Stimulated activated CD4-positive, alpha-beta T cell treated with anti-CD3 and anti-CD28 coated beads, Interleukin-1b, Interleukin-23, amount 100 ng/mL, for 24 hours (primary cell): ENCODE measurements at places on chromosomes 11 and 22.

GRCh38 chr11:31414338-31414737 lies 44.7 kb downstream of the DNAJC24 start:
- DNase-seq: no peak

DNA sequence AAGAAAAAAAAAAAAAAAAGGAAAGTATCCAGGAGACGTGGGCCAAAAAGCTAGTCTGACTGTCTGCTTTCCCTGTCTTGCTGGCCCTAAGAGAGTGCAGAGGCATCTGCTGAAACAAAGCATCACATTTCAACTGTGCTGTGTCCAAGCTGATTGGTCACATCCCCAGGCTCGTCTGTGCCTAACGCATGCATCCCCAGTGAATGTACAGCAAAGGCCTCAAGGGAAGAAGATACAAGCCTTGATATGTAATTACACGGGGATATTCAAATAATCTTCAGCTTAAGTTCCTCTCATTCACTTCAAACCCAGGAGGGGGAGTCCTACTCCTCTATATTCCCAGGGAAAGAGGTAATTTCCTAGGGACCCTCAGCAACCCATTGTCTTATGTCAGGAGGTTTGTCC lies 5.4 kb upstream of the SORL1 start:
- DNase-seq: no peak

- no peak for DNase-seq
Measured at GRCh38 chr11:57180081-57180561, 1.6 kb upstream of the LRRC55 start.

GRCh38 chr11:13208921-13209320 lies 68.7 kb upstream of the BMAL1 start:
- no peak for DNase-seq

GRCh38 chr11:107078375-107078774 lies 60.1 kb upstream of the GUCY1A2 start:
- DNase-seq: no peak

DNA sequence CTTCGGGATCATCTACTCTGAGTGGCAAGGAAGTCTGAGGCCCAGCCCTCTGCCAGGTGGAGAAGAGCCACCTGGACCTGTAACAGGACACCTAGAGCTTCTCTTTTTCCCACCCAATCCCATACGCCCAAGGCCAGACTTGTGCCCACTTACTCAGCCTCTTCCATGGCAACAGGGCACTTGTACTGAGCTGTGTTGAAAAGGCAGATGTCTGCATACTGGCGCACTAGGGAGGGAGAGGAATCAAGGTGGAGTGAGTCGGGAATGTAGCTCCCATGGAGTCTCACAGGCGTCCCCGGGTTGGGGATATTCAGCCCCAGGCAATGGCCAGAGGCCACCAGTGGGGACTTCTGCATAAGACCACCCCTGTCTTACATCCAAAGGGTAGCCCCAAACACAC lies 36.1 kb downstream of the TPBGL start:
- DNase-seq: no peak

DNA sequence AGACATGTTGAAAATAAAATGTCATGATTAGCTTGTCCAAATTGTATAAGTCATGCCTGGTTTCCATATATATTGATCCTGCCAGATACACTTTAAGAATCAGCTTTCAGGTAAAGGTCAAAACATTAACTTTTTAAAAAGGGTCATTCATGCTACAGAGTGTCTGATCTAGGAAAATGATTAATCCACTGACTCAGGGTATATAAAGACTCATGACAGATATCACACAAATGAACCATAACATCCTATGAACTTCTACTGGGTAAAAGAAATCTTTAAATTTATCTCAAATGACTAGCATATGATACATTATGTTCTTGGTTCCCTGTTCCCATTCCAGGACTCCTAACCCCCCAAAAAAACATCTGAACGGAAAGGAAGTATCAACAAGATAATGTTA lies 11.7 kb downstream of the MRTFA start:
- no peak for DNase-seq

DNA sequence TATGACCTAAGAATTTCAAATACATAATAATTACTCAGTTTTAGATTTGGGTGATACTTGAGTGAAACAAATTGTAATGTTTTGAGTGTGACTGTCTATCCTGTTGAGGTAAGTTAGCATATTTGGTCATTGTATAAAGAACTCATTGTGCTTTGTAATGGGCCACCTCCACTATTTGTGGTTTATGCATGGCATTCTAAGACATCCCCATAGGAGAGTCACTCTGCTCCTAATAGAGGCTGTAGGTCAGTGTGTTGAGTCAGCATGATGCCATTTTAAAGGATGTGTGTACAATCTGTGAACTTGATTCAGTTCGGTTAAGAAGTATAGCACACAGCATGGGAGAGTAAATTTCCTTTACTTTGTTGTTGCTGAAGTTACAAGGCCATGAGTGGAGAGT lies 1112.4 kb downstream of the JRKL start:
- no peak for DNase-seq

- DNase-seq: peak; percentile 78
Measured at GRCh38 chr22:38868886-38869381, 3.1 kb downstream of the CBX6 start.

- no peak for DNase-seq
Measured at GRCh38 chr11:117229411-117229810, 2.5 kb downstream of the PCSK7 start.

DNA sequence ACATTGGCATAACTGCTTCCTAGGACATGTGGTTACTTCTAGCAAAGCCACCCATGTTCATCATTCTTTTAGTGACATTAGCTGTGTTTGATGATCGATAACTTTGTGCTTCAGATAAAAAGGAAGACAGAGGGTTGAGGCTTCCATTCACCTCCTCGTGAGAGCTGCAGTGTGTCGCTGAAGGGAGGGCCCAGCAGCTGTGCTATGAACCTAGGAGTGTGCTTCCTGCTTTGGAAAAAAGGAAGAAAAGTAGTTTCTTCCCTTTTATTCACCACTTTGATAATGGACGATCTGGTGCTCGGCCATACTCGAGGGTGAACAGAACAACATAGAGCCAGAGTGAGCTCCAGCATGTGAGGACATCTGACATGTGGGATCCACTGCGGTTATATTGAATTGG lies 6.1 kb upstream of the RFPL2 start:
- DNase-seq: no peak

- no peak for DNase-seq
Measured at GRCh38 chr22:18950141-18950540, 14.0 kb upstream of the PRODH start.

- DNase-seq: no peak
Measured at GRCh38 chr11:87602776-87603175, 565.0 kb downstream of the TMEM135 start.

- no peak for DNase-seq
Measured at GRCh38 chr11:11458485-11458884, 105.4 kb upstream of the CSNK2A3 start.

GRCh38 chr22:45994491-45995404 lies 17.8 kb upstream of the WNT7B start:
- DNase-seq: peak; percentile 65

- DNase-seq: no peak
Measured at GRCh38 chr11:120063686-120064340, 74.1 kb downstream of the TRIM29 start.
